ENCODE measurements at places on chromosomes 6 and 20.

- no peak for DNase-seq
Observed at GRCh38 chr6:27157459-27158315, 89.8 kb upstream of the PRSS16 start.

DNA sequence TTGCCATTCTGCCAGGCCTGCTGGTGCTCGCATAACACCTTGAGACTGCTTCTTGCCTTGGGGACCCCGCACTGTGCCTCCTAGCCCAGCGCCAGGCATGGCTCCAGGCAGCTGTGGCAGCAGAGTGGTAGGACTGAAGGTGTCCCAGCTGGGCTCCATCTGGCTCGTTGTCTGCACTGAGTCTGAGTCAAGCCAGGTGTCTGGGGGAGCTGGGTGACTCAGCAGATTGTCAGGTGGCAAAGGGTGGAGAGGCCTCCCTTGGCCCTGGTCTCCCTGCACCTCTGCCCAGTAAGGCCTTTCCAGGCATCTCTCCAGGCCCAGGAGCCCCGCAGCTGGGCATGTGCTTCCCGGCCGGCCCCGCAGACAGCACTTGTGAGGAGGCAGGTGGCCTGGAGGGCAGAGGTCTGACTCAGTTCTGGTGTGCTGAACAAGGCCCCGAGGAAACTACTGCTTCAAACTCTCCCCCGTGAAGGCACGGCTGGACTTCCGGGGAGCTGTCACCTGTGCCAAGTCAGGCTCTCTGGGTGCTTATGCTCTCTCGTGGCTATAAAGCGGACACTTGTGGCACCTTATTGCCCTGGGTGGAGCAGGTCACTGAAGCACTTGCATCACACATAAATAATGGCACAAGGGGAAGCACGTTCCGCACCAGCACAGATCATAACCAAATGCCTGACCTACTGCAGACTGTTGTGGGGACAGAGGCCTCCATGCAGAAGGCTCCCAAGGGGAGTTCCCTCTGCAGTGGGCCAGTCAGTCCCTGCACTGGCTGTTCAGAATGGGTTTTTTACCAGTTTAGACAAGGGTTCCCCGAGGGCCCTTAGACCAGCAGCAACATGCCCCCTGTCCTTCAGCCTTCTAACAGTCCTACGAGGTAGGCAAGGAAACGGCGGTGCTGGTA lies 27.5 kb downstream of the FOXC1 start:
- no peak for DNase-seq

- DNase-seq, result no peak
Observed at GRCh38 chr6:2124260-2124709, 121.1 kb downstream of the GMDS start.

- DNase-seq, result no peak
Observed at GRCh38 chr20:10110151-10110550, 75.4 kb downstream of the ANKEF1 start.

DNA sequence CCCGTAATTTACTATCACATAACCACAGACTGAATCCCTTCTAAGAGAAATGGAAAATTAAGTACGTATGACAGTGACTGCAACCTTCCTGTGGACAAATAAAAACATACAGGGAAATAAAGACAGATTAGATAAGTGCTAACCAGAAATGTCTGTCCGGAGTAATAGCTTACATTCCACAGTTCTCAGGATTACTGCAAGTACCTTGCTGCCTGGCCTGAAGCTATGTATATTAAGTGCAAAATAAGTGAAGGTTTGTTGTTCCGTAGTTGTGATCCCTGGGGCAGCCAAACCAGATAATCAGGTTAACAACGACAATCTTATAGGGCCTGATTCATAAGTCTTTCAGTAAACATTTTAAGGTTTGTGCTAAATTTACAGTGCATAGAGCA lies 2.8 kb downstream of the NEDD9 start:
- DNase-seq, result no peak

- no peak for DNase-seq
Observed at GRCh38 chr20:53748821-53749421, 155.3 kb upstream of the ZNF217 start.

DNA sequence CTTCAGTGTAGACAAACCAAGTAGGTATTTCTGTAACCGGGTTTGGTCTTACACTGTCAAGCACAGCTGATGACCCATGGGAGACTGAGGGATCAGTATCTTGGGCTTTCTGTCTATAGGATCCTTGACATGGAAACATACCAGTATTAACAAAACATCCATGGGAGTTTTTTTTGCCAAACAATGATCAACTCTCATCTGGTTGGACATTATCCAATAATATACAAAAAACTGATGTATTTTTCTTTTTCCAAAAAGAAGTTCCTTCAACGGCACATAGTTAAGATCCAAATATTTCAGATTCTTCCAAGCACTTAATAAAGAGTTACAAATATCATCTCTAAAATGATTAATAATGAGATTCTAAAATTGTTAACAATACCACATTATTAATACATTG lies 459.9 kb downstream of the PRKN start:
- no peak for DNase-seq

- no peak for DNase-seq
Observed at GRCh38 chr20:31673943-31674463, 36.3 kb downstream of the COX4I2 start.

- DNase-seq, result no peak
Observed at GRCh38 chr6:14674458-14674857, 556.9 kb downstream of the CD83 start.

- DNase-seq, result no peak
Observed at GRCh38 chr6:125511809-125512396, 210.1 kb upstream of the HDDC2 start.

GRCh38 chr6:2626401-2626800 lies 124.3 kb downstream of the MYLK4 start:
- DNase-seq, result no peak

DNA sequence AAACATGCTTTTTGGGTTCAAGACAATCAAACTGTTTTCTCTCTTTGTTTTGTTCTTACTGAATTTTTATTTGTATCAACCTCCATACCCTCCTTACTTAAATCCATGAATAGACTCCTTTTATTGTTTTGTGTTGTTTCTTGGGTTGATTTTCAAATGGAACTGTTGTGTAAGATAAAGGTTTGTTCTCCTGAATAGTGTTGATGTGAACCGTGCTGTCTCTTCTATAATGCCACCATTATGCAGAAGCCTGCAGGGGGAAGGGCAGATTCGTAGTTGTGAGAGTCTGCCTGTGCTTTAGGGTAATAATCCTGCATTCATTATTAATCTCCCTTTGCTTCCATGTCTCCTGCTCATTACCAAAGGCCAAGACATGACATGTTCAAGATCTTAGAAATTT lies 105.9 kb downstream of the CDKAL1 start:
- DNase-seq, result no peak

GRCh38 chr20:19885939-19886660 lies 128.0 kb downstream of the RIN2 start:
- no peak for DNase-seq

GRCh38 chr6:160853946-160854345 lies 137.6 kb upstream of the MAP3K4 start:
- DNase-seq, result no peak

DNA sequence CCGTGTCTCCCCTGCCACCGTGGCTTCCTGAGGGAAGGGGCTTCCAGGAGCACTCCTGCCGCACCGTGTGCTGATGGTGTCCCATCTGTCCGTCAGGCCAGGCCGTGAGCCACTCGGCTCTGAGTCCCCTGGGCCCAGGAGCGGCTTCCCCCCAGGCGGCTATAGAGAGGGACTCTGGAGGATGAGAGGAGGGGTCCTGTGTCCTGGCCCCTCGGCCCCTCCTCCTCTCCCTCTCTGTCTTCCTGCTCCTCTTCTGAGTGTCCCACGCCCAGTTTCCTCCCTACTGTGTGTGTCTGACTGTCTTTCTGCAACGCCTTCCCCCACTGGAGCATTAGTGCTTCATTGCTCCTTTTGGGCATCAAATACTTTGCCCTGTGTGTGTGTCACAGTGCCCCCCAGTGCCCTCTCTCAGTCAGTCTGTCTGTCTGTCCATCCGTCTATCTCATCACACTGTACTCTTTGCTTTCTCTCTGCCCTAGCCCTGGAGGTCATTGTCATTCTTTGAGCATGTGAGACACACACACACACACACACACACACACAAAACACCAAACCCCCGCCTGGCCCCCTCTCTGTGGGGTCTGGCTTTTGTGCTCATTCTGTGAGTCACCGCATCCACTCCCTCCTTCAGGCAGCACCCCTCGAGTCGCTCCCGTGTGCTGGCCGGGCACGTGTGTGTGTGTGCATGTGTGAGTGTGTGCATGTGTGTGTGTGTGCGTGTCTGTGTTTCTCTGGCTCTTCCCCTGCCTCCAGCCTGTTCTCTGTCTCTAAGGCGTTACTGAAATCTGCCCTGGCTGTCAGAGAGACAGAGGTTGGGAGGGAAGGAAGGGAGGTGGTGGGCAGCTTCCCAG lies 71.9 kb downstream of the SRC start:
- DNase-seq, result no peak

DNA sequence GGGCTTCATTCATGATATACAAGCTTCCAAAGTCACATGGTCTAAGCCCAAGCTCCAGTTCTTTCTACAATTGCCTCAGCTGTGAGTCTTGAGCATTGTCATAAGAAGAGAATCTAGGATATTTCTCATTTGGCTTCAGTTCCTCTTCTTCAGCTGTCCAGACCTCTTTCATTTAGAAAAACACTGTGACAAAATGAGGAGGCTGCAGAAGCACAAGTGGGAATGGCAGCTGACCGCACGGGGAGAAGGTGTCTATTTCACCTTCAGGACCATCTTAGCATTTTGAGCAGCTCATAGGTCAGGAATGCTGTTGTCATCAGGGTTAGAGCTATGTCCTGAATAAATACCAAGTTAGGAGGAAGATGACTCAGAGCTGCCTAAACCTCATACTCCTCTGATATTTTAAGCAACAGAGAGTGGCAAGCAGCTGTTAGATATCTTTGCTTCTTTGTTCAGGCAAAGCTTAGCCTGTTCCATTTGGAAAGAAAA lies 390.1 kb upstream of the CITED2 start:
- no peak for DNase-seq

DNA sequence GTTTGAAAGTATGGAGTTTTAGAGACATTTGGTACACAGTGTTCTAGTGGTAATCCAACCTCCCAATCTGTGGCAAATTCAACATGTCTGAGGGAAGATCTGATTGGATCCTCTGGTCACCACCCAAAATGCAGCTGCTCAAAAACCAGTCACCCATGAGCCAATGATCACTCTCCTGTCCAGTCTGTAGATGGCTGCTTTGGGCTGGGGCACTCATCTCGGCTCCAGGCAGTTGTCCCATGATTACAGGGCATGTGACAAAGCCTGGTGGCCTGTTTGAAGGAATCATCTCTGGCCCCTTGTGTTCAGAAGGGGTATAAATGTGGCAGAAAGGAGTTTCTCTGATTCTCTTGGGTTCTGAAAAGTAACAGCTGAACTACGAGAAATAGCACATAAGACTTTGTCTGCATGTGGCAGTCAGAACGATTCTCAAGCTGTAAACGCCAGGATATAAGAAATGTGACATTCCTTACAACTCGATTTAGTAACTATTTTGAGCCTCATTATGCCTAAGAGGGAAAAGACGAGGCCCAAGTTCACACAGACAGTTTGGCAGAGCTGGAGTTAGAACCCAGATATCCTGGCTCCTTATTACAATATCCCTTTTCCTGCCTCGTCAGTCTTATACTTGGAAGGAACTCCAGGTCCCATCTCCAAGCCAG lies 3.9 kb upstream of the C20orf202 start:
- no peak for DNase-seq

DNA sequence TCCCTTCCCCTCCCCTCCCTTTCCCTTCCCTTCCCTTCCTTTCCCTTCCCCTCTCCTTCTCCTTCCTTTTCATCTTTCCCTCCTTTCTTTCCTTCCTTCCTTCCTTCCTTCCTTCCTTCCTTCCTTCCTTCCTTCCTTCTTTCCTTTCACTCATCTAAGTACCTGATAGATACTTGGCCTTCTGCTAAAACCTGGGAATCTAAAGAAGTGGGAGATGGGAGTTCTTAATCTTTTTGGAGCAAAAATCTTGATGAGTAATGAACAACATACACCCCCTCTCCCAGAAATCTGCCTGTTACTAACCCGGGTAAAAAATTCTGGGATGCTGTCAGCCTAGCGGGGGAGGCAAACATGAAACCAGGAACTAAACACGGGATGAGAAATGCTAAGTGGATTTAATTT lies 100.7 kb downstream of the VEGFA start:
- DNase-seq, result no peak

DNA sequence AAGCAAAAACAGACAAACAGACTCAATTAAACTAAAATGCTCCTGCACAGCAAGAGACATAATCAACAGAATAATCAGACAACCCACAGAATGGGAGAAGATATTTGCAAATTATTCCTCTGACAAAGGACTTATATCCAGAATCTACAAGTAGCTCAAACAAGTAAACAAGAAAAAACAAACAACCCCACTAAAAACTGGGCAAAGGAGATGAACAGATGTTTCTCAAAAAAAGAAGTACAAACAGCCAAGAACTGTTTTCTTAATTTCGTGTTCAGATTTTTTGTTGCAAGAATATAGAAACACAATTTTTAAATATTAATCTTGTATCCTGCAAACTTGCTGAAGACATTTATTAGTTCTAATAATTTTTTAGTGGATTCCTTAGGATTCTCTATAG lies 274.1 kb downstream of the BCKDHB start:
- no peak for DNase-seq

DNA sequence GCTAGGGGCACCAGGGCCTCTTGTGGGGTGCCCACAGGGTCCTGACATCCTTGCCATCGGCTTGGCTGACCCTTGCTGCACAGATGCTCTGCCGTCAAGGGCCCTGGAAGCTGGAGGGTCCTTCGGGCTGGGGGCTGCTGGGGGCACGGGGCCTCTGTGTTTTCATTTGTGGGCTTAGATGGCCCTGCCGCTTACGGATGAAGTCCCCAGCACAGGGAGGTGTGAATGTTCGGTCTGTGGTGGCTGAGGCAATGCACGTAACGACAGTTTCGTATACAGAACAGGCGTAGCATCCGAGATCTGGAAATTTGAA lies 14.5 kb downstream of the SS18L1 start:
- DNase-seq, result no peak

DNA sequence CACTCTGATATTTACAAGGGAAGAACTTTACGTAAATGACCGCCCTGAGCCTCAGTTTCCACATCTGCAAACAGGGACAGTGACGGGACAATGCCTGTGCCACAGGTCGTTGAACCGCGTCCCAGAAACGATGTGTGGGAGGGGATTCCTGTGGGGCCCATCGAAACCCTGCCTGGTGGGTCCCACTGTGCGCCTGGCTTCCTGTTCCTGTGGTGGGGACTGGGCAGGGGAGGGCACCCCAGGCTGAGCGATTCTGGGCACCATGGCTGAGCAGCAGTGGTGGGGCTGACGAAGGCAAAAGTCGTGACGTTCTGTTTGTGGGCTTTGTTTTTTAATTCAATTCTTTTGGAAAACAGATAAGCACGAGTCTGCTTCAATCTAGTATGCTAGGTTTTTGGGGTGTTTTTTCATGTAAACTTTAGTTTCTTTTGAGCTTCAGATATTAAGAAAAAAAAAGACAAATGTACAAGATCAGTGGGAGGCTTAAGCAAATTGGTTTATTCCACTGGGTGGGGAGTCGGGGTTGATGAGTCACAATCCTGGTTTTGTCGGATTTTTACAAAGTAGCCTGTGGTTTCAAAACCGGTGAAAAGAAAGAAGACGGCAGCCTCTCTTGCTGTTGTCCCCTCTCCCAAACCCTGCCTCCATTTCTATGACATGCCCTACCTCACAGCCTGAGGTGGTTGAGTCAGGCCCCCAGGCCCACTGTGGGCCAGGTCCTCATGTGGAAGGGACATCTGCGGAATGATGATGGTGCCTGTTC lies 40.4 kb downstream of the GNAS-AS1 start:
- DNase-seq, result no peak

- DNase-seq, result no peak
Observed at GRCh38 chr20:58433759-58434158, 44.7 kb downstream of the VAPB start.

Measured in cerebellar nuclear complex (tissue), 1 donor.